Cerebellar nuclear complex (tissue), 1 donor: ENCODE measurements at places on chromosomes 11 and 22.

DNA sequence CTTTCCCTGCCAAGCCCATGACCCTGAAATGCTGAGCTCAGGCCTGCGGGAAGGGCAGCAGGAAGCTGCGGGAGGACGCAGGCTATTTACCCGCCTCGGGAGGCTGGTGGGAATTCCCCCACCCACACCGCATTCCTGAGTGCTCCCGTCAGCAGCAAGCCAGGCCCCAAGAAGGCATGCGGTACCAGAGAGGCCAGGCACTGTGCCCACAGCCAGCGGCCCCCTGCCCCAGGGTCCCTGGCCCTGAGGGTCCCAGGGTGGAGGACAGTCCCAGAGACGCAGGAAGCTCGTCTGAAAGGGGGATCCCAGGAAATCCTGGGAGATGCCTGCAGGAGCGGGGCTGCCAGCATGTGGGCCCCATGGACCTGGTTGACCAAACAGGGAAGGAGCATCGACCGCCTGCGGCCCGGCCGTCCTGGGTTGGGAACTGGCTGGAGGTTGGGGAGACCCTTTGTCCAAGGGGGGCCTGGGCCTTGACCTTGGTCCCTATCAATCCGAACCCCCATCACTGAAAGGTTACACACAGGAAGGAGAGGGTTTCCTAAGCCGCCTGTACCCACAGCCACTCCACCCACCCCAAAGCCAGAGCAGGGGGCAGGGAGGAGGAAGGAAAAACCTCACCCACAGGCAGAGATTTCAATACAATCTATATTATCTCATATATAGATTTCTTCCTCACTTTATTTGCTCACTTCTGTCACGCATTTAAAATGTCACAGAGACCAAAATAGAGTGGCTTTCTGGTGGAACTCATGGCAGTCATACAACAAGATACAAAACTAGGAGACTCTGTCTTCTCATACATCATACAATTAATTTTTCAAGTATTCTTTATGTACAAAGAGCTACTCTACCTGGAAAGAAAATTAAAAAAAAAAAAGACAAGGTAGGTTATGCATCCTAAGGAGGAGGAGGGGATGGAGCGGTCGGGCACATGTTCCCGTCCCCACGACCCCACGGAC lies 17.1 kb downstream of the MAFF start:
- DNase-seq, result no peak

GRCh38 chr22:29259253-29259899 lies 8.4 kb downstream of the RHBDD3 start:
- DNase-seq, result no peak

DNA sequence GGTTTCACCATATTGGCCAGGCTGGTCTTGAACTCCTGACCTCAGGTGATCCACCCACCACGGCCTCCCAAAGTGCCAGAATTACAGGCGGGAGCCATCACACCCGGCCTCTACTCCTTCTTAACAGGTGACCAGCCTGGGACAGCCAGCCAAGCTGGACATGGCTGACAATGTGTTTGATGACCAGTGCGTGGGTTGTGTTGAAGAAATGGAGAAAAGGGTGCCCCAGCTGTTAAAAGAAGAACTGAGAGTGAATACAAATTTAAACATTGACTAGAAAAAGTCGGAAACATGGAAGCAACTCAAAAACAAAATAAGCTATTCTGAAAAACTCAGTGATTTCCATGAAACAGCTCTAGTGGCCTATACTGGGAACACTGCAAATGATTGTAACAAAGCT lies 86.5 kb upstream of the CLPB start:
- DNase-seq, result no peak

DNA sequence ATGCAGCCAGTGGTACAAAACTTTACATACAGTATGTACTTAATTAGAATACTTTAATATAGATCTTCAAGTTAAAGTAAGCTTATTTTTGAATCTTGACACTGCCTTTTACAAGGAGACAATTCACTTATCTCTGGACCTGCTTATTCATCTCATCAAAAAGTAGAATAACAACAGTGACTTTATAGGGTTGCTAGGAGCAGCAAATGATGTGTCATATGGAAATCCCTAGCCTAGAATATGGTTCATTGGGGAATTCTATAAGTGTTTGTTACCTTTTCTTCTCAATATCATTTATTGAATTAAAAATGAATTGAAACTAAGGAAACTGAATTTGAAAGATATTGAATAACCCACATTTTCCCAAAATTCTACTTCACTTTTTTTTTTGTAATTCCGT lies 45.0 kb upstream of the FIBIN start:
- no peak for DNase-seq

DNA sequence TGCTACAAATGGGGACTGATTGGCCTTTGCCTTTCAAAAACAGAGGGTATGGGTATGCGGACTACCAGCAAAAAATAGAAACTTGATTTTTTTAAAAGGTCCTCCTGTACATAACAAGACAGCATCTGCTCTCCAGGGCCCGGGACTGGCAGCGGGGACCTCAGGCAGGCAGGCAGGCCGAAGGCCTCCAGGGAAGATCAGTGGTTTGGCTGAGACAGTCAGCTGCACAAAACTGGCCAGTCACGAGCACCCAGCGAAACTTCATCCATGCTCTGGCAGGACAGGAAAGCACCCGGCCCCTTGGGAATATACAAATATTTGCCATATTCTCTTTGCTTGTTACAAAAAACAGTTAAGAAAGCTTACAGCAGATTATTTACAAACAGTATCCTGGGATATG lies 11.0 kb downstream of the RPL27A start:
- DNase-seq, result no peak

GRCh38 chr11:95720195-95720594 lies 69.4 kb downstream of the FAM76B start:
- no peak for DNase-seq

DNA sequence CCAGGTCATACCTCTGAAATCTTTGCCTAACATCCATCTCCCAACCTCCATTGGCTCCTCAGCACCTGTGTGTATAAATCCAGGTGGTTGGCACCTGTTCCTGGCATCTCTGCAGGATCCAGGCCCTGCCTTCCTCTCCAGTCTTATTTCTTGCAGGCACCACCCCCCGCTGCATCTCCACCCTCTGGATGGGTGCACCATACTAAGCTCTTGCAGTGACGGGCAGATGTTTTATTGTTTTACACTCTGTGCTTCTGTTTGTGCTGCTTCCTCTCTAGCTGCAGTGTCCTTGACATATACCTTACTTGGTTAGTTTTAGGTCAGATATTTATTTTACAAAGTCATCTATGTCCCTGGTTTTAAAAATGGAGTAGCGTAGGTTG lies 102.6 kb downstream of the TBC1D22A start:
- DNase-seq, result no peak

DNA sequence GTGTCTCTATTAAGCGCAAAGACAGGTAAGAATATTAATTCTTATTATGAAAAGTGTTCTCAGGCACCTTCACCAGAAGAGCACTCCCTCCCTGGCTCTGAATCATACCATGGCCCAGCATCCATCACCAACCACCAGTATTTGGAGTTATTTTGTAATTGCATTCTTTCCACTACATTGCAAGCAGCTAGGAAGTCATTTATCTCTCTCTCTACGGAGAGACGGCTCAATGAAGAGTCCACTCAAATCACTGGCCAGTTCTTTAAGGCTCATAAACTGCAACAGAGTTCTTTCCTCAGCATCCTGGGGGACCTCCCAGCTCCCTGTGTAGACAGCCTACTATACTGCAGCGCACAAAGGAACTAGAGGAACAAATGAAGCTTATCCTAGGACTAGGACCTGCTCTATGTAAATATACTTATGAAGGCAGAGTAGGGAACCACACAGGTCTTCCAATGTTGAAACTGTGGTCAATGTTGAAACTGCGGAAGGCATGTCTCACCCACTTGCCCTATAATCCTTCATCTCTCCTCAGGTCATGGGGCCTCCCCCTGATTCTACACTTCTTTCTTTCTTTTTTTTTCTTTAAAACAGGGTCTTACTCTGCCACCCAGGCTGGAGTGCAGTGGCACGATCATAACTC lies 63.4 kb downstream of the AAMDC start:
- no peak for DNase-seq

GRCh38 chr11:133305208-133305956 lies 226.9 kb downstream of the OPCML start:
- DNase-seq, result no peak

- no peak for DNase-seq
Observed at GRCh38 chr11:65478388-65479183, 20.3 kb upstream of the MALAT1 start.

- no peak for DNase-seq
Observed at GRCh38 chr11:44811841-44812448, 85.2 kb downstream of the TSPAN18 start.

DNA sequence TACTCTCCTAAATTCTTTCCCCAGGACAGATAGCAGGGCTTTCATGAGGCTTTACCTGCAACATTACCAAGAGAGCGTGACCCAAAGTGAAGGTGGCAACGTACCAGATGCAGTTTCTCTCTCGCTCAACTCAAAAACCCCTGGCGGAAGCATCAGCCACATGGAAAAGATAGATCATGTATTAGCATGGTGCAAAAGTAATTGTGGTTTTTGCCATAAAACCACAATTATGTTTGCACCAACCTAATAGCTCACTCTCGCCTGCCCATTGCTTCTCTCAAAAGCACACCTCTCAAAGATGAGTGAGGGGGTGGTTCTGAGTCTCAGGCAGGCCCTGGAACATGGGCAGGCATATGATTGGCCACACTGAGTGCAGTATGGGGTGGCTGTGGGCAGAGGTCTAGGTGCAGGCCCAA lies 7.0 kb downstream of the MS4A6A start:
- no peak for DNase-seq

GRCh38 chr11:64861227-64861975 lies 16.9 kb upstream of the CDC42BPG start:
- DNase-seq, result no peak

GRCh38 chr22:32858121-32858703 lies 56.7 kb downstream of the TIMP3 start:
- no peak for DNase-seq

- no peak for DNase-seq
Observed at GRCh38 chr11:117712530-117712929, 84.5 kb downstream of the DSCAML1 start.

DNA sequence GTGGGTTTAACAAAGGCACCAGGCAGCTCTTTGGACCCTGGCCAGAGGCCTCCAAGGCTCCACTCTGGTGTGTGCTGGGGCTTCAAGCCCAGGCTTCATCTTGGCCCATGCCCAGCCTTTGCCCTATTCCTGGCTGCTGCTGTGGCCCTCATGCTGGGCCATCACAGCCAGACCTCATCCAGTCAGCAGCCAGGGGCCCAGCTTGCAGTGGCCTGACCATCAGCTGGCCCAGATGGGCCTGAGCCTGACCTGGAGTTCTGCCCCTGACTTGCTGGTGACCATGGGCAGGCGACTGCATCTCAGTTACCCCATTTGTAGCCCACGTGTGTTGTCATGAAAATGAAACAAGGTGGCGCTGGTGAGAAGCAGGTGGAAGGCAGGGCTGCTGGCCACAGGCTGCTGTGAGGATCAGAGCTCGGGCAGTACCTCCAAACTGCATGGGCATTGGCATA lies 76.1 kb downstream of the MED15 start:
- no peak for DNase-seq

- no peak for DNase-seq
Observed at GRCh38 chr11:93169950-93170561, 27.7 kb downstream of the SLC36A4 start.

DNA sequence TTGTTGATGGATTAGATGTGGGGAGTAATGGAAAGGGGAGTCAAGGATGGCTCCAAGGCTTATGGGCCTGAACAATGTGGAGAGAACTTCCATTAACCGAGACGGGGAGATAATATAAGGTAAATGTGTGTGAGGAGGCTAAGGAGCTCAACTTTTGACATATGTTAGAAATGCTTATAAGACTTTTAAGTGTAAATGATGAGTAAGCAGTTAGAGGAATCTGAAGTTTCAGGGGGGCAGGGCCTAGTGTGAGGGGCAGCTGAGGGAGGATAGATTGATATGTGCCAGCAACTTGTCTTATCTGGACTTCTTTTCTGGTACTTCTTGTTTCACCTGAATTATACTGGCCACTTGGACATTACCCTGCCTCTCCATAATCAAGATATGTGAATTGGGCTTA lies 29.9 kb downstream of the ANKRD42 start:
- no peak for DNase-seq

GRCh38 chr22:44360306-44360667 lies 47.5 kb upstream of the SHISAL1 start:
- no peak for DNase-seq

- no peak for DNase-seq
Observed at GRCh38 chr11:40885250-40885954, 574.0 kb downstream of the LRRC4C start.

GRCh38 chr11:66969584-66970225 lies 5.4 kb upstream of the C11orf86 start:
- no peak for DNase-seq

GRCh38 chr11:62127941-62128770 lies 4.3 kb downstream of the INCENP start:
- no peak for DNase-seq

- no peak for DNase-seq
Observed at GRCh38 chr22:25690798-25691197, 51.2 kb upstream of the MYO18B start.

- peak; percentile 92 for DNase-seq
Observed at GRCh38 chr11:42657169-42657568, 654.6 kb upstream of the API5 start.

DNA sequence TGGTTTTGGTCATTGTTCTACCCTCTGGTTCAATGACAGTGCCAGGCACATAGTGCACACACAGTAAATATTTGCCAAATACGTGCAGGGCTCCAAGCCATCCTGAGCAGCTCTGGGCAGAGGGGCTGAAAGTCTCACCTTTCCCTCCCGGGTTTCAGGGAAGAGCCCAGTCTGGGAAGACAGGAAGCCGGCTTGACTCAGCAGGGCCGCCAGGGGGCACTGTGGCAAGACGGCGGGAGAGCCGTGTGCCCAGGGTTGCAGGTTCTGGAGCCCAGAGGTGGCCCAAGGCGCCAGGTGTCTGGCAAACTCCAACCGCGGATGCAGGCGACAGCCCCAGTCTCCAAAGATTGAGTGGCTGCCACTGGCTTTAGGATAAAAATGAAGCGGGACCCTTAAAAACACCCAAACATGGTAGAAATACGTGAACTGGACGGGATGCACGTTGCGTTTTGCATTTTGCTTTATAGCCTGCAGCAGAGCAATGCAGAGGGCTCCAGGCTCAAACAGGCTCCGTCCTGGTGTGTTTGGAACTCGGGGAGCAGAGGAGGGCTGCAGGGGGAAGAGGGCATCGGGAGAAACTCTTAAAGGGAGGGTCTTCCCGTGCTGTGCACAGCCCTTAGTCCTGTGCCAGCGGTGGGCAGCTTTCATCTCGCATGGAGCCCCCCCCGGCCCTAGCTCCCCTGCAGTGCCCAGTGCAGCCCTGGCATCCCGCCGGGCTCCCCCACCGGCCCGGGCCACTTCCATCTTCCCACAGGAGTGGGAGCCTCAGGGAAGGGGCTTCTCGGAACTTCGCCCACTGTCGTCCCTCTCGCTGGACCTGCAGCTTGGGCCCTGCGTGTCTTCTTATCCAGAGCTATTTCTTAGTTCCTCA lies 10.7 kb downstream of the KRTAP5-5 start:
- no peak for DNase-seq

GRCh38 chr11:128299132-128299726 lies 288.1 kb downstream of the ETS1 start:
- no peak for DNase-seq

- no peak for DNase-seq
Observed at GRCh38 chr11:74685905-74686304, 45.3 kb downstream of the CHRDL2 start.
